ENCODE measurements at places on chromosomes 2 and 18. TPM values are rescaled to one million over a fixed set of nuclear protein-coding genes. Genes with fewer than 3 reads are reported as not detected.

Gene INHA
- 0.50 TPM for total RNA-seq

Gene KLHL29
- 7.3 TPM for total RNA-seq

Gene TXNDC2
- total RNA-seq: not detected

Gene BOLL
- not detected for total RNA-seq

Gene MRPL53
- total RNA-seq: 72.4 TPM

Gene SPEG
- total RNA-seq: 13.4 TPM

Gene GALR1
- not detected for total RNA-seq

Gene GKN2
- total RNA-seq: not detected

Gene BARD1
- total RNA-seq: 40.4 TPM

Gene NPHP1
- 8.5 TPM for total RNA-seq

Gene RBM44
- total RNA-seq: 0.42 TPM

Gene ALK
- 2.1 TPM for total RNA-seq

Gene RIT2
- total RNA-seq: not detected

Gene ASXL3
- 18.2 TPM for total RNA-seq

Gene IL36A
- total RNA-seq: not detected

Gene UPP2
- total RNA-seq: not detected

Gene ASIC4
- total RNA-seq: 1.0 TPM

Gene POTEC
- not detected for total RNA-seq

Gene SULT1C2
- total RNA-seq: 0.19 TPM

Gene KANSL1L
- 18.3 TPM for total RNA-seq

Gene CMPK2
- 2.2 TPM for total RNA-seq

Gene CNDP1
- 0.59 TPM for total RNA-seq

Gene ACTG2
- not detected for total RNA-seq

Gene NEMP2
- total RNA-seq: 9.8 TPM

Gene CREG2
- total RNA-seq: 0.63 TPM

All from neural crest cell (in vitro differentiated cells).